ENCODE measurements at places on chromosomes 6 and 20.
A peak's percentile ranks its signal among the peaks of the same experiment; 100 is the strongest.

GRCh38 chr6:121934451-121934850, 465.0 kb upstream of the HSF2 start:
- no peak for DNase-seq

GRCh38 chr20:3222635-3223600, 13.6 kb downstream of the ITPA start:
- DNase-seq: no peak

- no peak for DNase-seq
Measured at GRCh38 chr20:51906049-51906448, 103.7 kb upstream of the SALL4 start.

DNA sequence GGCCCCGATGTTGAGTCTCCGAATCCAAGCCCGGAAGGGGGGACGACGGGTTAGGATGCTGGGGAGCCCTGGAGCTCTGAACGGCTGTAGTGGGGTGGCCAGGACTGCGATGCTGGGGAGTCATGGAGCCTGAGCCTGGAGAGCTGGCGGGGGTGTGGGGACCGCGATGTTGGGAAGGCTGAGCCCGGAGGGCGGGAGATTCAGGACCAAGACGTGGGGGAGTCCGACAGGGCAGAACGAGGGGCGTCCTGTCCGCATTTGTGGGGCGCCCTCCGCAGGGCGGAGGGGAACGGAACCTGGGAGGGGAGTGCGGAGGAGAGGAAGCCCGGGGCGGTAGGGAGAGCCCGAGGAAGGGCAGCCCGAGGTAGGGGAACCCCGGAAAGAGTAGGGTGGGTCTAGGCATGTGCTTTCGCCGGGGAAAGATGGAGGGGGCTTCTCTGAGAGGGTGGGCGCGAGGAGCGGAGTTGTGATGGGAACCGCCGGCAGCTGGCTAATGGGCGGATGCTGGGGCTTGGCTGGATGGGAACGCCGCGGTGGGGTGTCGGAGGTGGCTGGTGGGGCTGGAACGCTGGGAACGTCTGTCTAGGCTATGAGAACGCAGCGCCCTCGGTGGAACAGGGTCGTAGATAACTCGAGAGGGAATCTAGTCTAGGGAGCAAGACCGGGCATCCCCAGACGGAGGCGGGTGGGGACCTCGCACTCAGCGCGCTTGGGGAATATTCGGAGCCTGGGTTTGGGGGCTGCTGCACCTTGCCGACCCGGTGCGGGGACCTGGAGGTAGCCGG, 684 bp downstream of the PAQR8 start:
- peak; percentile 17 for DNase-seq

DNA sequence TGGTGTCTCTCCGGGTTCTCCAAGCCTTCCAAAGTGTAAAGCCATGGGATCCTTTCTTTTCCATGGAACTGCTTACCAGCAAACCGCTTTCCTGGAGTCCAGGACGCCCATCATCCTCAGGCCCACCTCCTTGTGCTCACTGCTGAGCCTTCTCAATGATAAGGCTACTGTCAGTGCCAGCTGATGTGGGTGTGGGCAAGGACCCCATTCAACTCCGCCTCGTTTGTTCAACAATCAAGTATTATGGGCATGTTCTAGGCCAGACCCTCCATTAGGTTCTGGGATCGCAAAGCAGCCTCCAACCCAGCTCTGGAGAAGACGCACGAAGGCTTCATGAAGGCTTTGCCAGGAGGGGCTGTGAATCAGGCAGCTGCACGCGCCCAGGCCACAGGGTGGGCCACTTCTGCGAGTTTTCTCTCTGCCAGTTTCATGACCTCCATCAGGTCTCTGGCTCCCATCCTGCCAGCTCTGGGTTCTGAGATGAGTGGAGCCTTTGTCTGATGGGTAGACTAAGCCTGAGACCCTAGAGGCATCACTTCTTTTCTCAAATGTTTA, 177.1 kb downstream of the MRPL14 start:
- no peak for DNase-seq

DNA sequence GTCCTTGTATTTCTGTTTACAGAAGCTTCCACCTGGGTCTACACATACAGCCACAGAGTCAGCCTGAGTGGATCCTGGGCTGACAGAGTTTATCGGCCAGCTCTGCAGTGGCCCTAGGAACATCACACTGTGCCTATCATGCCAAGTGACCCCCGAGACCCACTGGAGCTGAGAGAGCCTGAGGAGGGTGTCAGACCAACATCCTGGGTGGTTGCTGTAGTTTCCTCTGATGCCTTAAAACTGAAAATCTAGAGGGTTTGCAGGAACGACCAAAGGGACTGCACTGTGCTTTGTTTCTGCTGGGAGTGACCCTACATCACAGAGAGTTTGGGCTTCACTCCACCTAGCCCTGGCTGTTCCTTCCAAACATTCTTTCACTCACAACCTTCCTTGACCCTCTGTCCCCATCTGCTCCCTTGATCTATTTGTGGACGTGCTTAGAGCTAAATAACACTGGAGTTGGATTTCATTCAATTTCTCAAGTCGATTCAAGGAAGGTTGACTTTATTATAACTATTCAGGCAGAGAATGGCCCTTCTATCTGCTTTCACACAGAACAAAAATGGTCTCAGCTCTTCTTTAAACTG, 18.1 kb downstream of the MYLK4 start:
- no peak for DNase-seq

GRCh38 chr6:401239-401993, 9.9 kb downstream of the IRF4 start:
- no peak for DNase-seq

DNA sequence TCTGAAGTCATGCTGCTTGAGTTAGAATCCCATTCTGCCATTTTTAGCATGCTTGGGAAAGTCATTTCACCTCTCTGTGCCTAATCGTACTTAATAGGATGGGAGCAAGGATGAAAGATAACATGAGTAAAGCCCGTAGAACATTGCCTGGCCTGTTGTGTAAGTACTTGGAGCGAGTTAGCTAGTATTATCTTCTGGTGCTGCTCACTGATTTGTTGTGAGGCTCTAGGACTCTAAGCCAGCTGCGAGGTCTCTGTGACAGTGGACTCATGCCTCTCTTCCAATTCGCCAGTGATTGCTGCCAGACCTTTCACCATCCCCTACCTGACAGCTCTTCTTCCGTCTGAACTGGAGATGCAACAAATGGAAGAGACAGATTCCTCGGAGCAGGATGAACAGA, 17.8 kb downstream of the TAF8 start:
- DNase-seq: no peak

DNA sequence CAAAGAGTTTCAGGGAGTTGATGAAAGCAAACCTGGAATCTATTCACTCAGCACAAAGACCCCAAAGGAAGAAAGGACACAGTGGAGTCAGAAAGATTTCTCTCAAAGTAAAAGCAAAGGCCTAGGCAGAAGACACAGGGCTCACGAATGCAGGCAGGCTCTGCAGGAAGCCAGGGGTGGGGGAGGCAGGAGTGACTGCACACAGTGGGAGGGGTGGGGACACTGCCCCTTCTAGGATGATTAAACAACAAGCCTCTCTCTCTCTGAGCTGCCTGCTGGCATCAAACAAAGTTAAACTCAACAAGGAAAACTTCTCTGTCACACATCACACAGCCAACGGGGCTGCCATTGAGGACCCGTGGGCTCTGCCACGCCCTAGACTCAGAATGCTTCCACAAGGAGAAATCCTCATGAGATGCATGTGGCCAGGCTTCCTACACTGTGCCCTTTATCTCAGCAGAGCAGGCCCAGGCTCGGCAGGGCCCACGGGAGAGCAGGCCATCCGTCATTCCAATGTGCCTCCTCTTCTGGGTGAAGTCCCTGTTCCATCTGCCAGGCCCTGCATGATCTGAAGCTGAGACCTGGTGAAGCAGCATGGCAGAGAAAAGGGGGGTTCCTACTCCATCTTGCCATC, 70.1 kb downstream of the RAMACL start:
- no peak for DNase-seq

DNA sequence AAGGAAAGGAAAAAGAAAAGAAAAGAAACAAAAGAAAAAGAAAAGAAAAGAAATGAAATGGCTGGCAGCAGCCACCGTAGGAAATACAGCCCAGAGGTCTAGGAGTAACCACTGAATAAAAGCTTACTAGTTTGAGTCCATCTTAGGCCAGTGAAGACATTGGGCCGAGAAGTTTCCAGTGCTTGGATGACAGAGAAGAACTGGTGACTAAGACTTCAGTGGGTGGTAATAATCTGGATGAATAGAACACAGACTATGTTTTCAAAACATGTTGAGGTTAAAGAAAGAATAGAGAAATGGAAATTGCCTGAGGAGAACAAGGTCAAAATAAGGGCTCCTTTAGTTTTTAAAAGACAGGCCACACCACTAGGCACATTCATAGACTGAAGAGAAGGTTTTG, 198.8 kb downstream of the ATXN1 start:
- no peak for DNase-seq

Data from stimulated activated CD8-positive, alpha-beta memory T cell treated with anti-CD3 and anti-CD28 coated beads, Interleukin-7, amount 100 ng/mL, for 4 hours (primary cell).